Activated CD8-positive, alpha-beta memory T cell treated with anti-CD3 and anti-CD28 coated beads for 48 hours (primary cell): ENCODE measurements at places on chromosomes 3 and 15.

GRCh38 chr3:42085641-42086376, 5.3 kb upstream of the TRAK1 start:
- no peak for DNase-seq

DNA sequence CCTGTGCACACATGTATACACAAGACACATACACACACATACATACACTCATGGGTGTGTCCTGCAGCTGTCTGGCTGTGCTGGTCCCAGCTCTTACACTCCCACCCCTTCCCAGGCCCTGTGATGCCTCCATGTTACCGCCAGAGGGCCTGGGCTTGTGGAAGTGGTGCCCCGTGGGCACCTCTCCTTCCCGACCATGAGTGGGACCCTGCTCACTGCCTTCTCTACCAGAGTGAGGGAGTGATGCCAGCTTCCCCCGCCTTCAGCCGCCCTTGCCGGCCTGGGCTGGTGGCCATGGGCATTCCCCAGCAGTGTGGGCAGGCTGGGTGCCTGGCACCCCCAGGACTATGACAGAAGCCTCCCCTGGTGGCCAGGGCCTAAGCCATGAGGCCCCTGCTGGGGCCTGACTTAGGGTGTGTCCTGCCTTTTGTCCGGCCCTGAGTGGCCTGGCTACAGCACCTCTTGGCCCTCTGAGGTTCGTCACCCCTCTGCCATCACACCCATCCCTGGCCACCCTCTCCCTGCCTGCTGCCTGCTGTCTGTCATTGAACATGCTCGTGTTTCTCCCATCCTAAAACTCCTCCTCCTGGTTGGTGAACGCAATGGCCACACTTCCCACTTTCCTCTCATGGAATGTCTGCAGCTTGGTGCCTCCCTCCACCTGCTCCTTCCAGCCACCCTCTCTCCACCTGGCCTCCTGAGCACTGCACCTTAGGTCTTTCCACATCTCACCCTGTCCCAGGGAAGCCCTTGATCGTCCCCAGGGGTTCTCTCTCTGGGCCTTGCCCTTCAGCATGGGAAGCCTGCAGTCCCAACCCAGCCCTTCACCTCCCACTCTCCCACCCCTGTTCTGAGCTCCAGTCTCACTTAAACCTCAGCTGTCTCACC, 14.6 kb downstream of the HDAC11 start:
- no peak for DNase-seq

DNA sequence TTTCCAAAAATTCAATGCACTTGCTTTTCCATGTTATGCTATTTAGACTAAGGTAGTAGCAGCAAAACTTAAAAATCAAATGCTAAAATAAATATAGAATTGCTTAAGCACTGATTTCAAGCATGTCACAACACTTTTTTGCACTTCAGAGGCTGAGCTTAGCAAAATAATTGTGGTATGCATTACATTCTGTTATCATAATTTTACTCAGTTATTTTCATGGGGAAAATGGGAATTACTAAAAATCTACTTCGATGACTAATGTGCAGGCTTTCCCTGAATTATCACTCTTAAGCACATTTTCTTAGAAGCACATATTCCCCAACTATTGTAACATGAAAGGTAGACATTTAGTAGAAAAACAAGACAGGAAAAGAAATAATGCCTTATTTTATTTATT, 322.4 kb upstream of the CBLB start:
- no peak for DNase-seq

DNA sequence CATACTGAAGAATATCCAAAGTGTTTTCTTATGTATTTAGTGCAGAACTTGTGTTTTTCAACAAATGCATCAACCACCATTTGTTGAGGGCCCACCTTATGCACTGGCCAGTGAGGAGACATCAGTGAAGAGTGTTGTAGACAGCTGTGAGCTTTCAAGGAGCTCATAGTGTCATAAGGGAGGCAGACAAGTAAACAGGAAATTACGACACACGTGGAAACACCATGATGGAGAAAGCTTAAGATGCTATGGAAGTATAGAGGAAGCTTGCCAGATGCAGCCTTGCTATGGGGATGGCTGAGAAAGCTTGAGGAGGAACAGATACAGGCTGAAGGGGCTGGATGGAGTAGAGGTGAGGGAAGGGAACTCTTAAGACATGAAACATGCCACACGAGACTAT, 50.8 kb upstream of the PSMD6 start:
- no peak for DNase-seq

GRCh38 chr3:105927741-105928140, 58.9 kb upstream of the CBLB start:
- DNase-seq: no peak

- no peak for DNase-seq
These were observed 16.4 kb downstream of the CLK3 start for GRCh38 chr15:74631935-74632560.
